Stimulated activated CD4-positive, alpha-beta T cell treated with anti-CD3 and anti-CD28 coated beads, TNF-alpha, amount 100 ng/mL, for 4 hours (primary cell): ENCODE measurements at places on chromosomes 4 and X.

- DNase-seq = no peak
Measured at GRCh38 chrX:25166145-25166544, 150.4 kb upstream of the ARX start.

DNA sequence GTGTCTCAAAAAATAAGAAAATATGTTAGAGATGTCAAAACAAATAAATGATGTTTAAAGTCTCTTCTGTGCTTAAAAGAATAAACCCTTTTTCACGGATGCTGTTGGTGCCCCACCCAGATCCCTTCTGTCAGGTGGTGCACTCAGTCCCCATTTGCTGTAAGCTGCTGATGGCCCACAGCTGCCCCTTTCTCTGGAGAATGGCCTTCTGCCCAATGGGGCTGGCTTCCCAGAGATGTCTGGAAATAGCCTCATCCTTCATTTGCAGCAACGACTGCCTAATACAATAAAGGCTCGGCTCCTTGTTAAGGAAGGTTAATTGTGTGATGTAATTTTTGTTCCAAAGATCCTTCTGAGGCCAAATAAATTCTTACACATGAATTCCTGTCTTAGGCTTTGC is 31.8 kb downstream of the ETNPPL start:
- DNase-seq = no peak

DNA sequence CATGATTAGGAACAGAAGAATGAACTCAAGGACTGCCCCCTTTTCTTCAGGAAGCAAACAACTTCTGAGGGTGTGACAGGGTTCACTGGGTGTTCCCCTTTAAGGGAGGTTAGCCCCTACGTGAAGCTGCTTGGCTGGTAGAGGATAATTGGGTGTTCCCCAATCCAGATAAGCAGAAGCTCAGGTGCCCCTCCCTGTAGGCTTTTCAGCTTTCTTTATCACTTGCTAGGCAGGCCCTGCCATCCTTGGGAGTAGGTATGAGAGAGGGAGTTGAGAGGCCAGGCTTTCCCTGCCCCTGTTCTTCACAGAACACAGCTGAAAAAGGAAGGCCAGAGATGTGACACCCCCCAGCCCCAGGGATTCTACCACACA is 44.2 kb downstream of the RTL9 start:
- no peak for DNase-seq

DNA sequence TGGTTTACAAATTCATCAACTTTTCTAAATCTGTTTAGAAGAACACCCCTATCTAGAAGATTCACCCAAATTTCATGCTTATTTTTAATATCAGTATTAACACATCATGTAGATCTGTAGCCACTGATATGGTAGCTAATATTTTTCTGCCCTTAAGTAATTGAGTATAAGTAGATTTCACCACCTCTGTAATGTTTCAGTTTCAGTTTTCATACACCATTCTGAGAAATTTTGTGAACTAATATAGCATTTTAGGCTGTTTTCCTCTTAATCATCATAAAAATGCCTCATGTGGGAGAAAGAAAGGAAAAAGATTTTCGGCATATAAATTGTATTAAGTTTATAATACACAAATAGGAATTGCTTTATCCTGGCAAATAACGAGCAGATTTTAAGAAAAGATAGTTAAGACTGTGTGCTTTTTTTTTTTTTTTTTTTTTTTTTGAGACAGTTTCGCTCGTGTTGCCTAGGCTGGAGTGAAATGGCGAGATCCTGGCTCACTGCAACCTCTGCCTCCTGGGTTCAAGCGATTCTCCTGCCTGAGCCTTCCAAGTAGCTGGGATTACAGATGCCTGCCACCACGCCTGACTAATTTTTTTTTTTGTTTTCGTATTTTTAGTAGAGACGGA is 21.4 kb upstream of the RBPJ start:
- DNase-seq = no peak

DNA sequence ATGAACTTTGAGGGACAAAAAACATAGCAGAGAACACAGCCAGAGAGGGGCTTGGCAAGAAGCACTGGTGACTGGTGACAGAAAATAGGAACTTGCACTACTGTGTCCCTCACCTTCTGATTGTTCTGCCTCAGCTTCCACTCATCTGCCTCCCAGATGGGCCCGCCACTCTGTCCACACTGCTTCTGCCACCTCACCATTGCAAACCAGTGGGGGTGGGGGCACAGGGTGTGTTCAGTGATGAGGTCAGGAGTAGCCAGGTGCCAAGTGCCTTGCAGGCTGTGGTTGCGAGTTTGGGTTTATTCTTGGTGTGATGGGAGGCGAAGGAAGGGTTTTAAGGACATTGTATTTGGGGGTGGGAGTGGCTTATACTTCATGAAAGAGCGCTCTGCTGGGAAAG is 9.1 kb upstream of the UBA1 start:
- no peak for DNase-seq

GRCh38 chr4:87041141-87041540 is 106.3 kb downstream of the AFF1 start:
- no peak for DNase-seq

DNA sequence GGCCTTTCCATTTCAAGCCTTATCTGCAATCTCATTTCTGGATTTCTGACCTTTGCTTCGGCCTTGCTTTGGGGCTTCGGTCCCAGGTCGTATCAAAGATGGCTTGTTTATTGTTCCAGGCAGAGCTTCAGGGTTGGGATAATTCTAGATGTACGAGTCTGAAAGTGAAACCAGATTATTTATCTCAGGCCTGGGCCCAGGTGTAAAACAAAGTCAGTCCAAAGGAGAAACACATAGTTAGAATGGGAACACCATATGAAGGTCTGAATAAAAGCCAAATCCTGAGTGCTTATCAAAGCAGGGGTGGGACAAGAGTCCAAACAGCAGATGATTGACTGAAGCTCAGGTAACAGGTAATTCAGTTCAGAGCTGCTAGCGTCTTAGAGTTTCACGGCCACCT is 17.1 kb downstream of the PRIMPOL start:
- DNase-seq = no peak
